ENCODE measurements at places on chromosomes 2 and 18.

DNA sequence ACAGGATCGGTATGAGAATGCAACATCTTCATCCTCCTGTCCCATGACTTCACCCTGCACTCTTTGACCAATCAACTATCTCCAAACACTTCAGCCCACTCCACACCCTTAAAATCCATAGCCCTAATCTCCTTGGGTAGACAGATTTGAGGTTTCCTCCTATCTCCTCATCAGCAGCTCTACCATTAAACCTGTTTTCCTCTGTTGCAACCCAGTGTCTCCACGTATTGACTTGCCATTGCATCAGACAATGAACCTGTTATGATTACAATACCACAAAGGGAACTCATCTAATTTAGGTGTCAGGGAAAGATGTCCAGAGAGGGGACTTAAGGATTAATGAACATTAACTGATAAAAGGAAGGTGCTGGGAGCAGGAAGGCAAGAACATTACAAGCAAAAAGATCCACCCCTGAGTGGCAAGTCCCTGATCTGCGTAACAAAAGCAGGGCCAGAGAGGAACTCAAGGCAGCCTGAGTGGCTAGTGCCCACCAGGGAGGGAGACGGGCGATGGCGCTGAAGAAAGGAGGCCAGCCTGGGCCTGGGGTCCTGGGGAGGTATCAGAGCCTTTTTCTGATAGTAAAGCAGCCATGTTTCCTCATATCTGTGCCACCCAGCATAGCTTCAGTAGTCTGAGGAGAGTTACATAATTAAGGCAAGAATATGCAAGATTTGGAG is 44.6 kb downstream of the AKAIN1 start:
- DNase-seq: no peak

DNA sequence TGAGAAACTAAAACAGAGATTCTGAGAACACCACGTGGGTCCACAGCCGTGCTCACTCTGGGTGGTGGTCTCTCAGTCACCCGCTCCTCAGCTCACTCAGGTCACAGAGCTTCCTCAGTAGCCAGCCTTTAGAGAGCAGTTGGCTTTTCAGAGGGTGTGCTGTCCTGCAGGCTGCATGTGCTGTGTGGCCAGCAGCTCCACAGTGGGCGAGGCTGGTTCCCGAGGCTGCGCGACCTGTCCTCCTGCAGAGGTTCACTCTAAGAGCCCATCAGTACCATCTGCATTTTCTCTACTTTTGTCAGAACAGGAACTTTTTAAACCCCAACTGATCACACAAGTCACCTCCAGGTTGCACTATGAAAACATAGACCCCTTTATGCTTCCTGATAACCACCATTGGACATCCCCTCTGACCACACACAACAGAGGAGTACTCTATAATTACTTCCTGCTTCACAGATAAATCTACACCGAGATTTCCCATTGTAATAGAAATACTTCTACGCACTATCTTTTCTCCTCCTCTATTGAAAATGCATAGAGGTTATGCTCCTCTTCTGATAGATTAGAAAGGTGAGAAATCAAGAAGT is 93.1 kb downstream of the GYPC start:
- no peak for DNase-seq

- DNase-seq: no peak
Measured at GRCh38 chr2:26471766-26472706, 5.9 kb downstream of the OTOF start.

DNA sequence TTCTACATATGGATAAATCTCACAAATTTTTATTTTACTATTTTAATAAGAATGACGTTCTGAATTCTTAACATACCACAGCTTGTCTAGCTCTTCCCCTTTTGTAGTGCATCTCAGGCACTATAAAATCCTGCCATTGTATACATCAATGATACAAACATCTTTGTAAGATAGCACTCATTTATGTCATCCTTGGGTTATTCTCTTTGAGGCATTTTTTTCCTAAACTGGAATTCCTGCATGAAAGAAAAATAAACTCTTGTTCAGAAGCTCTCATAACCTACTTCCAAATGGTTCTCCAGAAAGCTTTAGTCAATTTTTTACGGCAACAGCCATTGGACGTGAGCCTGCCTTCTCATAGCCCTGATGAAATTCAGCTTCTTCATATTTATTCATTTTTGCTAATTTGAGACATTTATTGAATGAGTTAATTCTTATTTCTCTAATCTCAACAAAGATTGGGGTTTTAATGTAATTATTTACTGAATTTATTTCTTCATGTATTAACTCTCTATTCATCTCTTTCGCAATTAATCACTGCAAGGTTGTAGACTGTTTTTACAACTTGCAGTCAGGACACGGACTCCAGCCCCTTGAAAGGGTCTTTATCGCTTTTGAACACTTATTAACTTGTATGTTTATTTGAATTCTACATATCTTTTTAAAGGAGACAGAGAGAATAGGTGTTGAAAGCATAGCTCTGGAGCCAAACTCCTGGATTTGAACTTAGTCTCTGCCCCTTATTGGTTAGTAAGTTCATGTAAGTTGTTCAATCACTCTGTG is 57.6 kb upstream of the PARD3B start:
- DNase-seq: no peak

DNA sequence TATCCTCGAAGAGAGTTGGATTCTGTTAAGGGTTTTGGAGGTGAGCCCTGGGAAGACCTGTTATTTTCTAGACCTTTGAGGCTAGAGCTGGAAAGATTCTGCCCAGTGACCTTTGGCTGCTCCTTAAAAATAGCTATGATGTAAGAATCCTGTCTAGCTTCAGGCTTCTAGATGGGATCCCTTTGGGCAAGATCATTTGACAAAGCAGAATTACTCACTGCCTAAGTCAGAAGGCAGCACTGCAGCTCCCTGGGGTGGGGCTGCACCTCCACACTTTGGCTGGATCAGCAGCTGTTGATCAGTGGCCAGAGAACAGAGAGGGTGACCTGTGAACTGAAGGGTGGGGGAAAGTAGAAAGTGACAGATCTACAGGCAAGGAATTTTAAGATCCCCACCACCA is 103.8 kb downstream of the ASAP2 start:
- no peak for DNase-seq

- no peak for DNase-seq
Measured at GRCh38 chr18:8609659-8610458, 622 bp downstream of the RAB12 start.

DNA sequence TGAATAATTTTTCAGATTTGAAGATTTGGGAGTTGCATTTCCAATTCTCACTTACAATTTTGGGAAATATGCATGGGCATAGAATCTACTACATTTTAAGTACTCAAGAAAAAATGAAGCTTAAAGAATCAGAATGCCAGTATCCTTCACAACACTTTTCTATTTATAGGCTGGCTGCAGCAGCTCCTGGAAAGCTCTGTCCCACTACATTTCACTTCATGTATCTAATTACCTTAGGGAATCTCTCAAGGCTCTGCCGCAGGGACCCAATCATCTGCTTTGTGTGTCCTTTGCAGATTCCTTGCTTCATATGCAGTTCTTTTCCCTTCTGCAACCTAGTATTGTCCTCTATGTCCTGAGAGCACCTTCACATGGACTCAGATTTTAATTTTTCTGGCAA is 102.9 kb downstream of the NUP35 start:
- no peak for DNase-seq

- DNase-seq: no peak
Measured at GRCh38 chr18:63187791-63188460, 131.6 kb downstream of the BCL2 start.

GRCh38 chr2:195330513-195330956 is 326.5 kb upstream of the SLC39A10 start:
- DNase-seq: no peak

DNA sequence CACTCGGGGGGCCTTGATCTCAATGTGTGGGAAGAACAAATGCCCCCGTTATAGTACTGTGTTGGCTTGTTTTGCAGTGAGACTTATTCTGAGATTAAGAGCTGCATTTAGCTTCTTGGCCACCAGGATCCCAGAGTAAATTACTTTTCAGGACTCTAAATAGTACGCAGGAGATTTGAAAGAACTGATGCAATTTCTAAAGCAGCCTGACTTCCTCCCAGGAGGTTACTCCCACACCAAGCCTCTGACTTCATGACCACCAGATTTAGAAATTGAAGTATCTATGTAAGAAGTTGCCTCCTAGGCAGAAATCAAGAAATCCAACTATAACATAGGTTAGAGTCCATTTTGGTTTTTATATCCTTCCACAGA is 67.0 kb downstream of the FEZ2 start:
- DNase-seq: no peak

Measured in stimulated activated CD8-positive, alpha-beta memory T cell treated with anti-CD3 and anti-CD28 coated beads, Interleukin-2, amount 100 ng/mL, for 1 hour (primary cell).